HFFc6 (cell line): ENCODE measurements at places on chromosomes 2 and 18.
A peak's percentile ranks its signal among the peaks of the same experiment; 100 is the strongest.

DNA sequence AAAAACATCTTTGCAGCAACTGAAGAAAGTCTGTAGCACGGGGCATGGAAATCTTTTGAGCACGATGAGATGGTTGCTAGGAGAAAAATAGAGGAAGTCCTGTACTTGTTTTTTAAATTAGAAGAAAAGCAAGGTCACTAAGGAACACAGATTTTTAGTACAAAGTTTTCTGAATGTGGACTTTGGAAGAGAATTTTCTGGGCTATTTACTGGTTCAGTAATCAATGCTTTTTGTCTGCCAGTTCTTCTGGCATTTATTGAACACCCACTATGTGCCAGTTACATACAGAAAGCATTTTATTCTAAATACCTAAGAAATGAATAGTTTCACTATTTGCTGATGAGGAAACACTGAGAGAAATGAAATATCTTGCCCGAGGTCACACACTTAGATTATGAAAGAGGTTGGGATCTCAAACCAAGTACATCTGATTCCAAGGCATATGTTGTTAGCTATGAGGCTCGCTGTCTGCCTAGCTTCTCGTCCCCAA lies 15.6 kb upstream of the MAP3K20 start:
- peak; percentile 20 for DNase-seq

- peak; percentile 26 for DNase-seq
Measured at GRCh38 chr2:61536180-61536571, 2.0 kb downstream of the XPO1 start.

DNA sequence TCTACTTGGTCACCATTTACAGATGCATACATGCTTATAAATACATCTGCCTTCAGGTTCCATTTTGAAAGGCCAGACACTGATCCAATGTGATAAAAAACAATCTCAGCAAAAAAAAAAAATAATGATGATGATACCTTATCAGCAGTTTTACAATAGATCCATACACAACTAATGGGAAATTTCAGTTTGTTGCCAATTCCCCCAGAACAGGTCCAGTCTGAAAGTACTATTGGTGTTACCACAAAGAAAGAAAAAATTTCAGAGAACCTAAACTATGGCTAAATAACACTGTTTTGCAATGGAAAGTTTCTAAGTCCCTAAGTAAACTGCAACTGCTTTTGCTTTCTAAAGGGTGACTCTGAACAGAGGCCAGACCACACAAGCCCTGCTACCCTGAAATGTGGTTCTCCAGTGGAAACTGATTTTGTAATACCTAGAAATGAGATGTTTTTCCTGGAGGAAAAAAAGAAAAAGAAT lies 54.1 kb downstream of the LPIN2 start:
- no peak for DNase-seq

- DNase-seq = peak; percentile 37
Measured at GRCh38 chr2:27369471-27370025, 590 bp downstream of the EIF2B4 start.

DNA sequence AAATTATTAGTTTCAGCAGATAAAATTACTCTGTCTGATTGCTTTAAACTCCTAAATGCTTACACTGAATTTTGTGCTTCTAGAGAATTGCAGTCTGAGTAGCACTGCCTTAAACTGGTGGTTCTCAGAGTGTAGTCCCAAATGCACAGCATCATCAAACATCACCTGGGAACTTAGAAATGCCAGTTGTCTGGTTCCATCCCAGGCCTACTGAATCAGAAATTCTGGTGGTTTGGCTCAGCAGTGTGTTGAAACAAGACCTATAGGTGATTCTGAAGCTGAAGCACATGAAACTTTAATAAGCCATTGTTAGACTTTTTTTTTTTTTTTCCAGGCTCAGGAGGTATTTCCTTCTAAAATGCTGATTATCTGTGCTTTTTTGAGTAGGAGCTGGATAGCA lies 22.0 kb downstream of the EPC2 start:
- no peak for DNase-seq

DNA sequence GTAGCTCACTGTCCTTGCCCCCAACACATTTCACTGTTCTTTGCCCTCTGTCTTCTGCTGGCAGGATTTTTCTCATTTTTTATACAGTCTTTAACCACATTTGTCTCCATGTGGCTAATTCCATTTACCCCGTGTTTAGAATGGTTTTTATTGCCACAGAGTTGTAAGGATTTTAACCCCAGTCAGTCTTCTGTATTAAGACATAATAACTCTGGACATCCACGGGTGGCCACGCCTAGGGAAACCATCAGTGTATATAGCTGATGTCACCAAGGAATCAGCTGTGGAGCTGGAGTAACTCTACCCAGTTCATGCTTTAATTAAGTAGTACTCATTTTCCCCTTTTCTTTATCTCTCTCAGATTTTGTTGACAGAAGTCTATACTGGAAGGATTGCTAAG lies 139.8 kb downstream of the MAP4K4 start:
- no peak for DNase-seq

GRCh38 chr2:181152226-181152625 lies 171.8 kb downstream of the UBE2E3 start:
- DNase-seq = no peak

DNA sequence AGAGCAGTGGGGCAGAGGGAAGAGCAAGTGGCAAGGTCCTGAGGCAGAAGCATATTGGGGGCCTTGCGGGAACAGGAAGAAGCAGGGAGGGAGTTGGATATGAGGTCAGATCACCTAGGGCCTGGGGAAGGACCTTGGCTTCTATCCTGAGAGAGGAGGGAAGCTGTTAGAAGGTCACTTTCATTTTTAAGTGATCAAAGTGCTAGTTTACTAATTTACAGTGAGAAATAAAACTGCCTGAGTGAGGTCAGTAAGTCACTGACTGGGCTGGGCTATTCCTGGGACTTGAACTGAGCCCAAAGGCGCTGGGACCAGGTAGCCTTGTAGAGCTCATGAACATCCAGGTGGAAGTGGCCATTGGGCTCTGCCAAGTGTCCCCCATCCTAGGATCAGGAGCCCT lies 76.6 kb upstream of the B3GNT7 start:
- DNase-seq = no peak

DNA sequence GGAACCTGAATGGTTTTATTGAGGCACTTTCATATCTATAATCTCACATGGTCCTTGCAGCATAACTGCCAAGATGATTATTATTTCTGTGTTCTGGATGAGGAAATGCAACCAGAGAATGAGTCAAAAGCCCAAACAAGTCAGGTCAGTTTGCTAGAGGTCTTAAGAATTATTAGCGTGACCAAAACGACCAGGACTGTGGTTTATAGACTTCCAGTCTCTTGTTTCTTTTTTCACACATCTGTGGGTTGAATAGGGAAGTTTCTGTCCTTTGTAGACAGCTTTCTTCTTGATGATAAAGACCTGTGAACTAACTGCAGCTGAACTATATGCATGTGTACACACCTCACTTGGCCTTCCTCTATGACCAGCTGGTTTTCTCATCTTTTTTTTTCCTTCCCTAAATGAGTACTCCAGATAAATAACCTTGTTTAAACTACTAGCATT lies 13.9 kb downstream of the ADAM23 start:
- no peak for DNase-seq

DNA sequence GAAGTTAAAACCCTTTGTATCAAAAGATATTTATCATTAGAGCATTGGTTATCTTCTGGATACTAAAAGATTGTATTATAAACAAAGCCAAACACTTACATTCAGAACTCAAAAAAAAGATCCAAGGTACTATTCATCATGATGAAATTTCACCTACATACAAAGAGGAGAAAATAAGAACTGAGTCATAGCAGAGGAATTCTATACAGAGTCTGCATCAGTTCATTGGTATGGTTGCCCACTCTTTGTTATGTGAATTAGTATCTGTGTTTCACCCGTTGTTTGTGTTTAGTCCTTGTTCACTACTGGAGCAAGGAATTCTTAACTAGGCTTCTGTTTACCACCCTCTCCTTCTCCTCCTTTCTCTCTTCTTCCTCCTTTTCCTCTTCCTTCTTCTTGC lies 157.9 kb downstream of the LNPK start:
- DNase-seq = peak; percentile 63

- no peak for DNase-seq
Measured at GRCh38 chr2:77404189-77404588, 118.0 kb downstream of the LRRTM4 start.

DNA sequence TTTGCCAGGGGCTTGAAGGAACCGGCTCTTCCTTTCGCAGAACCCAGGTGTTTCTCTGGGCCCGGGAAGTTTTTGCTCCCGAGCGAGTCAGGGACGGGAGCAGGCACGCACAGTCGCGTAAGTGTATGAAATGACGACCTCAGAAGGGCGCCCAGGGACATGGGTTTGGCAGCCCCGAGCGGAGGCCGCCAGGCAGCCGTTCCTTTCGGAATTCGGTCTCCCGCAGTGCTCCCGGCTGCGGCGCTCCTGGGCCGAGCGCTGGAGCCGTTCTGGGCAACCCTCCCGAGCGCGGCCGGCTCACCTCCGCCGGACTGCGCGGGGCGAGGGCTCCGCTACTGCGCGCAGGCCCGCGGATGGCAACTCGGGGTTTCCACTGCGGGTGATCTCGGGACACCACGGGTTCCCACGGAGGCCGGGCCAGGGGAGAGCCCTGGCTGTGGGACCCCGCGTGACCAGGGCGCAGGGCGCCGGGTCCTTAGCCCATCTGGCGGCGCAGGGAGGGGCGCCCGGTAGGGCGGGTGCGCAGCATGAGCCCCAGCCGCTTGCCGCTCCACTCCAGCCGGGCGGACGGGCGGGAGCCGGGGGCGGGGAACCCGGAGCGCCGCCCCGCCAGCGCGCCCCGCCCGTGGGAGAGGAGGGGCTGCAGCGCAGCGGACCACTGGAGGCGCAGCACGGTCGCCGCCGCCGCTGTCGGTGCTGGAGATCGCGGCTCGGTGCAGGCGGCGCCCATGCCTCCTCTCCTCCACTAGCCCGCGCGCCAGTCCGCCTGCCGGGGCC lies at the start of gene OSBPL6:
Gene OSBPL6 (plus strand): TSS at position 690 of the 777 bp plus-strand sequence. CDS start 111,673 bp downstream, outside the sequence.
- peak; percentile 78 for DNase-seq

GRCh38 chr18:59876310-59876626 lies 23.5 kb upstream of the PMAIP1 start:
- no peak for DNase-seq
